ENCODE measurements at places on chromosomes 1 and 21.

- DNase-seq: no peak
Measured at GRCh38 chr1:237749122-237749521, 141.6 kb downstream of the ZP4 start.

- no peak for DNase-seq
Measured at GRCh38 chr1:207944571-207944970, 33.6 kb upstream of the CD34 start.

DNA sequence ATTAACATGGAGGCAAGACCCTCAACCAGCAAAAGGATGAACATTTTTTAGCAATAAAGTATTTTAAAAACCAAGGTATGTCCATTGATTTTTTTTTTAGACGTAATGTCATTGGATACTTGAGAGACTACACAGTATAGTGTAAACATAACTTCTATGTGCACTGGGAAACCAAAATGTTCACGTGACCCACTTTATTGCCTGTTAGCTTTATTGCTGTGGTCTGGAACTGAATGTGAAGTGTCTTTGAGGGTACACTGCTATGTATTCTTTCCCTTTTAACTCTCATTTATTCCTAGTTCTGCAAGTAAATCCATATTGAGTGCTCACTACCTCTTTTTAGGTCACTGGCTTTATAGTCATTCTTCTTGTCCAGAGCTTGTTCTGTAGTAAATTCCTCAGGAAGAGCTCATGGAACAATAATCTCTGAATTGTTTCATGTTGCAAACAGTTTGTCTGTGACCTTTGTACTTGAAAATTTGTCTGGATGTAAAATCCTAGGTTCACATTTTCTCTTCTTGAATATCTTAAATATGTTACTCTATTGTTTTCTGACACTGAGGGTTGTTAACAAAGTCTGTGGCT lies 20.6 kb downstream of the ABCD3 start:
- no peak for DNase-seq

- DNase-seq: no peak
Measured at GRCh38 chr1:9872430-9873165, 37.5 kb downstream of the CTNNBIP1 start.

GRCh38 chr1:224252479-224252878 lies 69.4 kb downstream of the DEGS1 start:
- DNase-seq: no peak

- no peak for DNase-seq
Measured at GRCh38 chr1:189775343-189775742, 702.3 kb downstream of the BRINP3 start.

GRCh38 chr1:150543500-150544143 lies 5.6 kb upstream of the ADAMTSL4 start:
- DNase-seq: peak; percentile 75
